ENCODE measurements at places on chromosomes 7 and 10.

GRCh38 chr7:141630621-141631020, 71.3 kb downstream of the DENND11 start:
- DNase-seq = no peak

DNA sequence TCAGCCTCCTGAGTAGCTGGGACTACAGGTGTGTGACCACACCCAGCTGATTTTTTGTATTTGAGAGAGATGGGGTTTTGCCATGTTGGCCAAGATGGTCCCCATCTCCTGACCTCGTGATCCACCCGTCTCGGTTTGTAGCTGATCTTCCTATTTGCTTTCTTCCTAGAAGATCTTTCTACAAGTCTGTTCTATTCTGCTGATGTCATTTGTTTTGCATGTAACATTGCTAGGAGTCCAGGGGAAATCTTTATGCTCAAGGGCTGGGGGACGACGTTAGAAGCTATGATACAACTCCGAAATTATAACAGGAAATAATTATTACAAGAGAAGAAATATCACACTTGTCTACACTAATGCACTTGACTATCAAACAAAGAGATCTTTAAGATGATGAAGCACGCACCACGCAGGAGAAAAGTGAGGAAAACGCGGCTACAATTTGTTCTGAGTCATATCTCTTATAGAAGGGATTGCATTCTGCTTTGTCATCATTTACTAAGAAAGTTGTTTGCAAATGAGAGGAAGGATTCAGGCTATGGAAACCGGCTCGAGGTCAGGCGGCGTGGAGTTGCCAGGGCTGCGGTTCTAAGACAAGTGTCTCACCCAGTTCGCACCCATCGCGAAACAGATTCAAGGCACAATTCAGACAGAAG, 103.0 kb upstream of the CARD11 start:
- DNase-seq = no peak

- no peak for DNase-seq
Observed at GRCh38 chr10:43689618-43689954, 40.9 kb upstream of the ZNF32 start.

GRCh38 chr7:137977173-137977572, 24.7 kb downstream of the CREB3L2 start:
- no peak for DNase-seq

- no peak for DNase-seq
Observed at GRCh38 chr10:72765051-72765745, 73.3 kb downstream of the MCU start.

DNA sequence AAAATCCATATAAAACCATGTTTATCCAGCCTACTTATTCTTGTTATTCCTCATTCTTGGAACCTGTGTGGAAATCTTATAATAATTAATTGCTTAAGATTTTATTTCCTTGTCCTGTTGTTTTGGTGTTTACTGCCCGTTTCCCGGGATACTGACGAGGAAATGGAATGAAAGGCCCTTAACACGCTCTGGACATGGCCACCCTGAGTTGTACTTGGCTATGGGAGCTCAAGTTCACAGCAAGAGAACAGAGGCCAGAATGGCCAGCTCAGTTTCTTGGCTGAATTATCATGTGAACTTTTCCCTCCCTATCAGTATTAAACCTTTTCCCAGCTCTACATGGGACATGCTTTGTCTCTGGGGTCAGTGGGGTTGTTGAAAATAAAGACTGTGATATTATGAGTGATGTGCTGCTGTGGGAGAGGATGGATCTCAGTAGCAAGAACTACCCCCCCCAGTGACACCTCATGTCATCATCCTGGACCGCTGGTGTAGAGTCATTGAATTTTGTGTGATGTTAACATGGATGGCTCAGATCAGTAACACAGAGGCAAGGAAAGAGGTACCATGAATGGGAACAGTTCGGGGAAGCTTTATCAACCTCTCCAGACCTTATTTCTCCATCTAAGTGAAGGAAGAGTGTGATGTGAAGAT, 87.0 kb upstream of the IGFBP3 start:
- DNase-seq = no peak

- DNase-seq = no peak
Observed at GRCh38 chr7:77679608-77680007, 16.7 kb upstream of the RSBN1L start.

DNA sequence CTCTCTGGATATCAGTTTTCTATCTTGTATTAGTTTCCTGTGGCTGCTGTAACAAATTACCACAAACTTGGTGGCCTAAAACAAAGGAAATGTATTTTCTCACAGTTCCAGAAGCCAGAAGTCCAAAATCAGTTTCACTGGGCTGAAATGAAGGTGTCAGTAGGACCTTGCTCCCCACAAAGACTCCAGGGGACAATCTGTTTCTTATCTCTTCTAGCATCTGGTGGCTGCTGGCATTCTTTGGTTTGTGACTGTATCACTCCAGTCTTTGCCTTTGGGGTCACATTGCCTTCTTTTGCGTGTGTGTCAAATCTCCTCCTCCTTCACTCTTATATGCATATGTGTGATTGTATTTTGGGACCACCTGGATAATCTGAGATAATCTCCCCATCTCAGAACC, 153.0 kb upstream of the PRPS1L1 start:
- no peak for DNase-seq

- DNase-seq = no peak
Observed at GRCh38 chr10:68796605-68797004, 30.7 kb upstream of the STOX1 start.

- peak; percentile 38 for DNase-seq
Observed at GRCh38 chr7:101163279-101164070, 1.9 kb downstream of the VGF start.

- DNase-seq = no peak
Observed at GRCh38 chr7:129848436-129848835, 104.3 kb downstream of the UBE2H start.

DNA sequence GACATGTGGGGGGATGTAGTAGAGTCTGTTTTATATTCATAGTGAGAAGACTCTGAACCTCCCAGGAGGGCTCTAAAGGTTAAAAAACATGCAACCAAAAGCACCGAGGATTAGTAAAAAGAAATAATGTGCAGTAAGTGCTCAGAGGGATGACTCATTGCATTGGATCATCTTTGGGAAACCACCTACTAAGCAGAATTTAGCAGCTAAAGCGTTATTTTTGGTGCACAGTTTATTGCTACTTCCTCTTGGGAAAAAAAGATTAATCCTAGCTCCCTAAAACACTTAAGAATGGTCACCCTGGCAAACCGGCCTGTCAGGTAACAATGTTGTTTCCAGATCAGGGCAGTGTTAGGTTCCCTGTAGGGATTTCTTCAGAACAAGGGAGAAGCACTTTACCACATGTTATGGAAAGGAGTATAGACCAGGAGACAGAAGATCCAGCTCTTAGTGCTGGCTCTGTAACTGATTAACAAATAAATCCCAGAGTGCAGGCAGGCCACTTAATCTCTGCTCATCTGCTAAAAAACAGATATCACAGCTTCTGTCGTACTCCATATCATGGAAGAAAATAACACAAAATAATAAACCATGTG, 44.8 kb upstream of the FAM133B start:
- no peak for DNase-seq

GRCh38 chr10:44589181-44589943, 204.5 kb upstream of the CXCL12 start:
- DNase-seq = peak; percentile 1

DNA sequence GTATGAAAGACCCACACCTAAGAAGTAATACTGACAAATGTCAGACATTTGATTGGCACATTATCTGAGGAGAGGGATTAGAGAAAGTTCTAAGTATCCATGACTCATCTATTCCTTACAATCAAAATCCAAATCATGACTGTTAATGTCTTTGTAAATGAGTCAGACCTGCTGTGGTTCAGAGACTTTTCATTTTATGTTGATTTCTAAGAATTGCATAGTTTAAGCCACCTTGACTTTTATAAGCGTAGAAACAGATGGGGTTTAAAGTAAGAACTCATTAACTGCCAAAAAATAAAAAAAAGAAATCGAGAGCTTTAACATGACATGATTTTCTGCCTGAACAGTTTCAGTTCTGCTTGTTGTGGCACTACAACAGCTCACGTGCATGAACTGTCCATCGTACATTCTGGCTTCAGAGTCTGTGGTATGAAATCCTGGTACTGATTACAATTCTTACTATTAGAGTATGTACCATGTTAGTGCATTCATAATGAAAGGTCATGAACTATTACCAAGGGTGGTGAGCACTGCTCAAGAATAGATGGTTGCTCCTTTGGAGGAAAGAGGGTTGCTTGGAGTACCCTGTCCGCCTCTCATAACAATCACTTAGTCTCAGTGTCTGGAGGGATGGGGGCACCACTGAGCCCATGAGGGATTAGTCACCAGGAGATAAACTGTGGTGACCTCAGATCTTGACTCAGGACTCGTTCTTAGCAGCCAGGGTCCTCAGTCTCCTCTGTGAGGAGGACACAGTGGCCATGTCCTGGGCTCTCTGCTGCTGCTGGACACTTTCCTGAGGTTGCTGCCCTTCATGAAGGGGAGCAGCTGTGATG, 42.2 kb downstream of the ACSM6 start:
- DNase-seq = no peak

DNA sequence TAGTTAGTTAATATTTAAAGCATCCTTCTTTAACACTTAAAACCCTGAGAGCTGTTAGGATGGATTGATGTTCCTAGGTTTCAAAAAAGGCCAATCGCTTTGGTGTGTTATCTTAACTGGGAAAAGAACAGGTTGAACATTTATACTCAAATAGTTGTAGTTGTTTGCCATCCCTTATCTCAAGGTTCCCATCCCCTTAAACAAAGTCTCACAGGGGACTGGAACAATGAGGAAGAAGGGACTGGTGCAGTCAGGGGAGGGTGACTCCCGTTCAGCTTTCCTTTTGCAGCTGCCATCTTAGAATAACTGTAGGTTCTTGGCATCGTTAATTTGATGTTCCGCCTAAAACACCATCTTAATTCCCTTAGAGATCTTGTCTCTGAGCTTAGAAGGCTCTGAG, 2.6 kb upstream of the KBTBD2 start:
- DNase-seq = no peak
